ENCODE measurements at places on chromosomes 11 and 22.

DNA sequence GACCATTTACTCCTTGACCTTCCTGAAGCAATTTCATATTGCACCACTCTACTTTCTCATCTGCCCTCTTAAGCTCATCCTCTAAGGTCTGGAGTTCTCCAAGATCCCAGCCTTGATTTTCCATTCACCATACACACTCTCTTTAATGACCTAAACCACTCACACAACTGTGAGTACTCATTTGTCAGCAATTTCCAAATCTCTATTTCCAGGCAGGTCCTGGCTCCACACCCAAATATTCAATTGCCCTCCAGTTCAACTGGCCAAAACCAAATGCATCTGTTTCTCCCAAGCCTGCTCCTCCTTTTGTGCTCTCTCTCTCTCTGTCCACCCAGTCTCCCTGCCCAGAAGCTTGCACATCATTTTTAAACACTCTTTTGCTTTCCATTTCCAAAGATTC lies 39.6 kb downstream of the NEU3 start:
- no peak for DNase-seq

DNA sequence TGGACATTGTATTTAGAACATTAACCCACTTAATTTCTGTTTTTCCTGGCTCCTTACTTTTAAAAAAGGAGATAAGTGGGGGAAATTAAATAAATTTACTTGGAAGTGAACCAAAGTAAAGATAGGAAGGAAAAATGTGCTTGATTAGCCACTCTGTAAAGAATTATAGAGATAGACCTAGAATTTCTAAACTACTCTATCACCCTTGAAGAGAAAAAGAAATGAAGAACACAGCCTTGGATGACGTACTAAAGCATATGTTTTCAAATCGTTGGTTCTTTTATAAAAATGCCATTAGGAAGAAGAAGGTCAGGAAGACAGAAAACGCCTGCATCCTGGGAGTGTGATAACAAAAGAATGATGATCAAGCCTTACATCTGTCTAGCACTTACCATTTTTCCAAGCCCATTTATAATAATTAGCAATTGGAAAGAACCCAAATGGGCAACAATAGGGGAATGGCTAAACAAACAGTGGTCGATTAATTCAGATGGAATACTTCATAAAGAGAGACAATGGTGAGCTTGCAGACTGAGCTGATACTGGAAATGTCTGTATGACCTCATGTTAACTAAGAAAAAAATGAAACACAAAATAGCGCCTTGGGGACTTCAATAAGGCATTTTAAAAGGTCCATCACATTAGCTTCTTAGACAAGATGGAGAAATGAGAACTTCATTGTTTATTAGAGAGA lies 81.0 kb upstream of the LRRC55 start:
- peak; percentile 54 for DNase-seq

DNA sequence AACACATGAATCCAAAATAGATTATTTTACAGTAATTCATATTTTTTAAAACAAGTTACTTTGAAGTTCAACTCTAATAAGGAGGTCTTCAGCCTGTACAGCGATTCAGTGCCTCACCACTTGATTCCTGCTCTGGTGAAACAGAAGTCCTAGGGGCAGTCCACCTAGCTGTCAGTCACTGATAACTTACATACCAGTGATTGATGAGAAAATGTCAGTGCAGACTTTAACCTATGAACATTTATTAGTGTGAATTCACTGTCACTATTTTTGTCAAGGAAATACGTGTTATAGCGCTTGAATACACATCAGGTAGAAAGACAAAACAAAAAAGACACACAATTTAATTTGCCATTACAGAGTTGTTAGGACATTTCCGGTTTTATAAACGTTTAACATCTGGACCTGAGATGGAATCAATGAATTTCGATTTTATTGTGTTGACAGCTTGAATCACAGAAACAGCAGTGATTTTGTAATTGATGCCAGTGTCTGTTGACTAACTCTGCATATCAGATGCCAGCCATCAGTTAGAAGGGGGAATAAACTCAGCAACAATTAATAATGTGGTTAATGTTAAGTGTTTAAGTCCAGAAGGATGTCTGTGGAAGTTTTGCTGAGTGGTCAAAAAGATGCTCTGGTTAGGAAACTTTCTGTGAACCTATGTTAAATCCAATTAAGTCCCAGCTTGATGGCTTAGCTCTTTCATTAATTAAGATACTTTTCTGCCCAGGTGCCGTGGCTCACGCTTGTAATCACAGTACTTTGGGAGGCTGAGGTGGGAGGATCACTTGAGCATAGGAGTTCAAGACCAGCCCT lies 34.5 kb downstream of the ELF5 start:
- no peak for DNase-seq

GRCh38 chr11:13284776-13285588 lies 7.4 kb downstream of the BMAL1 start:
- DNase-seq = no peak

DNA sequence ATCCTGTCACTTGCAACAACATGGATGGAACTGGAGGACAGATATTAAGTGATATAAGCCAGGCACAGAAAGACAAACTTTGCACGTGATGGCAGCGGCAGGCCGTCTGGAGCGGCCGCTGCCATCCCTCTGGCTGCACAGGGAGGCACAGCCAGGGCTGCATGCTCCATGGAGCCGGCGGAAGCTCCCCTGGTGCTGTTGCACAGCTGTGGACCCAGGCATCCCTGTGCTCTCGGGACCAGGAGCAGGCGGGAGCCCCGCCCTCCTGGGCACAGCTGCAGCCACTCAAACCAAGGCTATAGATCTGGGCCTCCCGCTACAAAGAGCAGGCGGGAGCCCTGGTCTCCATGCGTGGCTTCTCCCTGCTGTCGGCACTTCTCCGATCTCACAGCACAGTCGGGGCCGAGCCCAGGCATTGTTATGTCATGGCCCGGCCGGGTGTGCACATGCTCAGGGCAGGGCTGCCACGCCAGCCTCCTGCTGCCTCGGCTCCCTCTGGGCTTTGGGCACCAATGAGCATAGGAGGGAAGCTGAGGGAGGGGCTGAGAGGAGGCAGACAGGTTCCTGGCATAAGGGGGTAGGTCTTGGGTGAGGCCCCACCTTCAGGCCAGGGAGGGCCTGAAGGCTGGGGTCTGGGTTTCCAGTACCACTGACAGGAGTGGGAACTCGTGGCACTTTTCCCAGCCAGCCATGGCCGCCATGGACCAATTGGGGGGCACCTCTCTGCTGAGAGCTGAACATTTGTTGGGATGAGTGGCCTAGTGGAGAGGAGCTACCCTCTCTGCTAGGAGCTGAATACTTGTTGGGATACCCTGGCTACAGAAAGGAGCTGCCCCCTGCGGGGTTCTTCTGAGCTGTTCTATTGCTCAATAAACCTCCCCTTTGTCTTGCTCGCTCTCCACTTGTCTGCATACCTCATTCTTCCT lies 16.7 kb downstream of the RRP8 start:
- DNase-seq = no peak

DNA sequence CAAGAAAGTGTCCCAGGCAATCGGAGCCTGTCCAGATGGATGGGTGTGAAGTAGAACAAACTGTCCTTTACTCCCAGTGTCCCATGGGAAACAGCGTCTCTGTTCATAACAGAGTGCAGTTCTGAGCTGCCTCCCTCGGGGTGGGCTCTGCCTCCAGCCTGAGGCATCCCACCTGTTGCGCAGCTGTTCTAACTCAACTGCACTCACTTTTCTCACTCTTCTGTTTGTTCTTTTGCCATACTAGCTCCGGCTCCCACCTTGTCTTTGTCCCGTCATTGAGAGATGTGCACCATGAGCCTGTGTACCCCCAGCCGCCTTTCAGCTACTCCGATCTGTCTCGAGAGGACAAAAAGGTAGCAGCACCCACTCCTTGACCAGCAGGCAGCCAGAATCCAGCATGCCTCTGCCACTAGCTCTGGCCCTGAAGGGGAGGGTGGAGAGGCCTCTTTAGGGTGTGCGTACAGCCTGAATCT lies 20.7 kb upstream of the CDC42EP2 start:
- DNase-seq = no peak

DNA sequence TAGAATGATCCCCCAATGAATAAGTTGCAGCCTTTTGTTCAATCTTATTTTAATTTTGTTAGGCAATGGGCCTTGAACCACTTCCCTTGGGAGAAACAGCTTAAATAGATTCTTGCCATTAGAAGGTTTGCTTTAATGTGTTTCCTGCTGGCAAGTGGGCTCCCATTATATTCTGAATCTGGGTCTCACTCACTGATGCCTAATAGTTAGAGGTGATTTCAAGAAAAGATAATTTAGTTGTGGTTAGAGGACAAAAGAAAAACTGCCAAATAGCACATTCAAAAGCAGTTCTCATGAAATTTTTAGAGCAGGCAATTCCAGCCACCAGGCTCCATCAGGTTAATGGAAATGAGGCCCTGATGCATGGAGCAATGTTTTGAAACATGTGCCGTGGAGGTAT lies 362.6 kb upstream of the CHORDC1 start:
- DNase-seq = no peak

GRCh38 chr11:95412074-95412473 lies 181.1 kb upstream of the SESN3 start:
- no peak for DNase-seq

DNA sequence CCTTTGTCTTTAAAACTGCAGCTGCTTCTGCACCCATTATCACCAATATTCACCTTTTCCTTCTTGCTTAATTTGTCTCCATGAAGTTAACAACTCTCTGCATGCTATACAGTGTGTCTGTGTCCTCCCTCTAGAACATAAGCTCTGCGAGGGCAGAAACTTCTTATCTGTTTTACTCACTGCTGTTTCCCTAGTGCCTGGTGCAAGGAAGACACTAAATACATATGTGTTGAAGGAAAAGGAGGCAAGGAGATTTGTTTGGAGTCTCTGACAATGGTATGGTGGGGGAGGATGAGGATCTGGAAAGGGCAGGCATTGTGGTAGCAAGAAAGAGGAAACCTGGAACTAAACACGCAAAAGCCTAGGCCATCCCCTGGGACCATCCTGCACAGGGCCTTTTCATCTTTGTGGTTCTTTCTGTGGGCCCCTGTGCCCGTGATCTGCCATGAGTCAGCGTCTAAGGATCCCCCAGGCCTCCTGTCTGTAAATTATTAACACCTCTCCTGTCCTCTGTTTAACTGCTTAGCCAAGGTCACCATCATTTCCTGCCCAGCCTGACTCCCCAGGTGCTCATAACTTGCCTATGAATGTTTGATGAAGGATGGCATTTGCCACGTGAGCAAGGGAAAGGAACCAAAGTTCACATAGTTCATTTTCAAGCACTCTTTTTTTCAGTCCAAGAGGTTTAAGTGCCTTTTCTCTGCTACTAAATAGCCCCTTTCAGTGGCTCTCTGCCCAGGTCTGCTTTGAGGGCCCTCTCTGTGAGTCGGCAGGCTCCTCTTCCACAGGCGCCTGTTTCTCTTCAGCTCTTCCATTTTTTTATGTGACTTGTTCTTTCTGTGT lies 131.1 kb downstream of the RASSF10 start:
- no peak for DNase-seq

DNA sequence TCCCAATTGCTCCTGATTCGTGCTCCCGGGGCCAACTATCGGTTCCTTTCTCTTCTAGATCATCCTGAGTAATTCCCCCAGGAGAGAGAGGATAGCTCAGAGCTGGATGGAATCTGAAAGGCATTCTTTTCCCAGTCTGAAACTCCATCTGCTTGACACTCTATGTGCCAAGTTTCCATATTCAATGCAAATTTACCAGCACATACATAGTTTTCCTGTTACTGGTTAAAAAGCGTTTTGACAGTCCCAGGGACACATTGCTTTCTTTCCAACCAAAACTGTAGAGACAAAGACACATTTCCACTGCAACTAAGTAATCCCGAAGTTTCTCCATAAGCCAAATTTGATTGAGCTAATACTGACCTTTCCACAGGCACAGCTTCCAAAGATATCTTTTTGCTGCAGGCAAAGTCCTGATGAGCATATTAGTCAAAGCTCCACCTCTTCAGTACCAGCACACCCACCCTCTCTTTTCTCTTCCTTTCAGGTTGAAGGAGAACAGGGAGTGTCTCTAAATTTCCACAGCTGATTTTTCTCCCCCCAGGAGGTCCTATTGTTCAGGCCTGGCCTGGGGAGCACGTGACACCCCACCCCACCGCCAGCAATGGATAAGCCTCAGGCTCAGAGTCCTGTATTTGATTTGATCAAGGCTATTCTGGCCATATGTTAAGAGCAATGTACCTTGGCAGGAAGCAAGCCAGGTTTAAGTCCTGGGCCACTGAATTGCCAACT lies 9.7 kb upstream of the ANKK1 start:
- DNase-seq = no peak

DNA sequence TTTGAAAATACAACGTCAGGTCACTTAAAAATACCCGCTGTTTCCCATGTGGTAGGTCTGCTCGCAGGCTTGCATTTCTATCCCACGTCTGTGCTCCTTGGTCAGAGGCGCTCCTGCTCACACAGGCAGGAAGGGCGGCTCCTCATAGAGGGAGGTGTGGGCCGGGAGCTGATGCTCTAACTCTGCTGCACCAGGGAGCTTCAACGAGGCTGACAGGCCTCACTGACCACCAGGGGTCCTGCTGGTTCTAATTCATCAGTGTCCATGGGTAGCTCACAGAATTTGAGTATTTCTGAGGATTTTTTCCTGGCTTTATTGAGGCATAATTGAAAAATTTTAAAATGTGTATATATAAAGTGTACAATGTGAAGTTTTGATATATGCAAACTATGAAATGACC lies 68.5 kb downstream of the PIWIL3 start:
- no peak for DNase-seq

DNA sequence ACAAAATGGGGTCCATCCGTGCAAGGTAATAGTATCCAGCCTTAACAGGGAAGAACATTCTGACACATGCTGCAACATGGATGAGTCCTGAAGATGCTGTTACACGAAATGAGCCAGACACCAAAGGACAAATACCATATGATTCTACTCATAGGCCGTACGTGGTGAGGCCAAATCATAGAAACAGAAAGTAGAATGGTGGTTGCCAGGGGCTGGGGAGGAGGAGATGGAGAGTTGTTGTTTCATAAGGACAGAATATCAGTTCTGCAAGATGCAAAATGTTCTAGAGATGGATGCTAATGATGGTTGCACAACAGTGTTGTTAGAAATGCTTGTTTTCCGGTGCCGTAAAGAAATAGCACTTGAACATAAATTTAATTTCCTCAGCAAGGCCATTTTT lies 2.6 kb downstream of the TBX10 start:
- DNase-seq = no peak

GRCh38 chr11:92224407-92225124 lies at the start of gene FAT3:
FAT3 (plus strand) TSS chr11:92224818; CDS start chr11:92352113, 127,295 bp downstream.
- DNase-seq = no peak

- no peak for DNase-seq
Measured at GRCh38 chr11:1057806-1058205, 16.9 kb upstream of the MUC2 start.

DNA sequence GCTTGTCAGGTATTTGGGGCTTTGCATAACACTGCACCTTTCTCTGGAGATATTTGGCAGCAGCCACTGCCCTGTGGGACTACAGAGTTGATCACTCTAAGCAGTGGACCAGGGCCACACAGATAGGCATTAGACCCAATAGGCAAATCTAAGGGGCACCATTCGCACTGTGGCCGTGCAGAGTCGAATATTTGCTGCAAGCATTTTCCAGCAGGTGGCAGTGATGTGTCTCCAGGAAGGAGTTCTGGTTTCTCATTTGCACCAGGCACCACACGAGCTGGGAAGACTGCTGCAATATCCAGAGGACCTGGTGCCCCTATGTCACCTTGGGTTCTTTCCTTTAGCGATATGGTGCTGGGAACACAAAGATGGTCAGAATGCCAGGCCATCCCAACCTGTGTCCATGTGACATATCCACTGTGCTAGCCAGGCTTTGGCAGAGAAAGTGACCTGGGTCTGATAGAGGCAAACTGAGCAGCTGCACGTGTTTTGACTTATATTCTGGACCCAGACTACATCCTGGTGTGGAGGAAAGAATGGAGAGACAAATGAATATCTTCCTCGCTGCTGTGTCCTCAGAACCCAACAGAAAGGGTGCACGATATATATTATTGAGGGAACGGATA lies 318.7 kb downstream of the BUD13 start:
- peak; percentile 33 for DNase-seq

GRCh38 chr11:10287140-10287539 lies 6.9 kb downstream of the SBF2 start:
- no peak for DNase-seq
